DMS153 (cell line): ENCODE measurements at places on chromosomes 2 and 18.

- DNase-seq, result peak; percentile 53
These were observed 1.9 kb downstream of the CTLA4 start for GRCh38 chr2:203869223-203870042.

GRCh38 chr18:28040211-28040610, 136.7 kb downstream of the CDH2 start:
- DNase-seq, result no peak

GRCh38 chr2:190507135-190507534, 27.4 kb downstream of the NEMP2 start:
- DNase-seq, result peak; percentile 69

GRCh38 chr2:109201465-109202327, 72.7 kb downstream of the SH3RF3 start:
- DNase-seq, result no peak

- peak; percentile 2 for DNase-seq
These were observed 3.0 kb upstream of the OTX1 start for GRCh38 chr2:63047321-63048279.

- DNase-seq, result no peak
These were observed 270.0 kb downstream of the CTNNA2 start for GRCh38 chr2:79782576-79783452.

- peak; percentile 9 for DNase-seq
These were observed 3.2 kb upstream of the SERPINE2 start for GRCh38 chr2:224042191-224042696.

DNA sequence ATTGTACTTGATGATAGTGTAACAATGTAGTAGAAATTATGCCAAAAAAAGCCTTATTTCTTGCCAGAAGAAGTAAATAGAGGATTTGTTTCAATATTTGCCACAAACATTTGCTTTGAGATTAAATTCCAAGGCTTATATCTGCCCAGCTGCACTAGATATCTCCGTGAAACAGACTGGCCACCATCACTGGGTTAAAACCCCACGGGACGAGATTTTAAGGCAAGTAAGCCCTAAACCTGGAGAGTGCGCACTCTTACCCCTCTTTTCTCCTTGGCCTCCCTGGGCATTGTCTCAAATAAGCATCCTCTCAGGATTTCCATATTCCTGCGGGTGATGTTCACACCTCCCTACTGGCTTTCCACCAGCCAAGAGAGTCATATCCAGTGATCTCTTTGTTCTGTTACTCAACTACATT, 334.4 kb downstream of the AGPS start:
- DNase-seq, result no peak

GRCh38 chr2:42180300-42180699, 11.1 kb downstream of the EML4 start:
- no peak for DNase-seq

DNA sequence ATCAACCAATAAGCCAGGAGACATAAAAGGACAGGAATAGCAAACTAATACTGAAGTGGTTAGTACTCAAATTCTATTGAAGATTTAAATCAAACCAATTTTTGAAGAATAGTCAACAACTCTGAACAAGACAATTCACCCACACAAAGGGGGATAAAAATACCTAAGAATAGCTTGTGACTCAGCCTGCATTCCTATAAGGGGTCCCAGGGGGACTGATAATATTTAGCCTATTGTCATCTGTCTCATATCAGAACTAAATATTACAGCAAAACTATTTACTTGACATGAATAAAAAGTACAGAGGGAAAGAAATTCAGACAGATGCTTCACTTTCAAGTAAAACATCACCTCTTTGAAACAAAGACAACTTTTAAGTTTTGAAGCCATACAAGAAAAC, 7.7 kb downstream of the ITSN2 start:
- DNase-seq, result no peak

DNA sequence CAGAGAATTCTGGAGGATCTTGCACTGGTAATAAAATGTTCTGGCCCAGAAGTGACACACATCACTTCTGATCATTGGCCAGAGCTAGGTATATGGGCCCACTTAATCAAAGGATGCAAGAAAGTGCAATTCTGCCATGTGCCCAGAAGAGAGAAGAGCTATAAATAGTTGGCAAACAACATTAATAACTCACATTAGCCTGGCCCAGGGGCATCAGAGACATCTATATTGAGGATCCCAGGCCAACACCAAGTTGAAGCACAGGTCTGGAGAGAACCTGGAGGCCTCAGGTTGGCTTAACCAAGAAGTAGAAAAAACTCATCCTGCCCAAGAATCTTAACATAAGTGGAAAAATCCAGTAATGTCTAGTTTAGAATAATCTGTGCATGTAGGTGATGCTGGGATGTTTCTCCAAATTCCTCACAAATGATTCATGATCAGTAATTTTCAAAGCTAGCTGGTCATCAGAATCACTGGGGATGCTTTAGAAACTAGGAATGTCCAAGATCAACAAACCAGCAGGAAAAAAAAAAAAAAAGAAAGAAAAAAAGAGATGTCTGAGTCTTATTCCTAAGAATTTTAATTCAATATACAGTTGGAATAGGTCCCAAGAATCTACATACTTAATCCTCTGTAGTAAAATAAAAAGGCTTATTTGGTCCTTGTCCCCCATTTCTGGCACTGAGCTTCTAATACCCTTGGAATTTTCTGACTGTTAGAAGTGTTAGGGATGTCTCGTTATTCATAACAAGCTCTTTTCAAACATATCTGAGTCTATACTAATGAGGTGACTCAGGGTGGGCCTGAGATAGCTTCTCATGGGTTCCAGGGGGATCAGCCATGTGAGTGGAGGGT, 35.0 kb upstream of the EVA1A start:
- DNase-seq, result no peak

DNA sequence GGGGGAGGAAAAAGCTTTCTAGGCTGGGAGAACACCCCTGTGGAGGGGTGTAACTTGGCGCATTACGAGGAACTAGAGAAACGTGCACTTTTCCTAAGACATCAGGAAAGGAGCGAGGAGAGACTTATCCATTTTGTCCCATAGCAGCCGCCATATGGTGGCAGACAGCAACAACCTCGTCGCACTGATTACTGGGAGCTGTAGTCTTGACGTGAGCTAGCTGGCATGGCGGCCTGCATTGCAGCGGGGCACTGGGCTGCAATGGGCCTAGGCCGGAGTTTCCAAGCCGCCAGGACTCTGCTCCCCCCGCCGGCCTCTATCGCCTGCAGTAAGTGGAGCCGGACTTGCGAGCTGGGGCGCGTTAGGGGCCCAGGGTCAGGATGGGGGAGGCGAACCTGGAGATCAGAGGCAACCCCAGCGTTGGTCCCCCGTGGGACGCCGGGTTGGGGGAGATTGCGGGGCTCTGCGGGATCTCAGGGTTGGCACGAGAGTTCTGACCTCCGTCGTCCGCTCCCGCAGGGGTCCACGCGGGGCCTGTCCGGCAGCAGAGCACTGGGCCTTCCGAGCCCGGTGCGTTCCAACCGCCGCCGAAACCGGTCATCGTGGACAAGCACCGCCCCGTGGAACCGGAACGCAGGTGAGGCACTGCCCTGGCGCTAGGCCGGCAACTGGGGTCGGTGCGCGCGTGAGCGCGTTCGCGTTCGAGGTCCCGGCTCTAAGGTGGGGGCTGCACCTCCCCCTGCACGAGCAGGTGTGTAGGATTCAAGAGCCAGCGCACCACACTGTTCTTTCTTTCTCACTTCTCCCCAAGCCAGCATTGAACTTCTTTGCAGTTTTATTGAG, at the start of gene MRPL19:
Gene MRPL19, plus strand, starts transcription at position 201 of the 843 bp plus-strand sequence. Its CDS starts 25 bp downstream, at position 226.
- DNase-seq, result peak; percentile 66

DNA sequence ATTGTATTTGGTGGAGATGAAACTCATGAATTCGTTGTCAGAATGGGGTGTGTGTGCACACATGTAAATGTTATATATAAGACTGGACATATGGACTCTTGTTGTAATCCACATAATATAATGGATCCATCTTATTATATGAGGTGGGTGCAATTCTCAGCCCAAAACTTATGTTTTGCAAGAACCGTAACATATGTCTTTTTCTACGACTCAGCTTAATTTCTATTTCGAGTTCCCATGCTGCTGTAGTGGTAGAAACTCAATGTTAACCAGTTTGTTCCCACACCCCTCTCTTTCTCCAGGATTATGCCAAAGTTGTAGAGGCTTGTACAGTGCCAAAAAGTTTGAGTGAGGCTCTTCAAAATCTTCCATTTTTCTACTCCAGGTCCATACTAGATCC, 112.5 kb upstream of the SPOPL start:
- DNase-seq, result no peak

GRCh38 chr2:120246546-120247300, 5.9 kb upstream of the RALB start:
- peak; percentile 68 for DNase-seq

GRCh38 chr18:7754725-7755181, 187.6 kb downstream of the PTPRM start:
- DNase-seq, result no peak

DNA sequence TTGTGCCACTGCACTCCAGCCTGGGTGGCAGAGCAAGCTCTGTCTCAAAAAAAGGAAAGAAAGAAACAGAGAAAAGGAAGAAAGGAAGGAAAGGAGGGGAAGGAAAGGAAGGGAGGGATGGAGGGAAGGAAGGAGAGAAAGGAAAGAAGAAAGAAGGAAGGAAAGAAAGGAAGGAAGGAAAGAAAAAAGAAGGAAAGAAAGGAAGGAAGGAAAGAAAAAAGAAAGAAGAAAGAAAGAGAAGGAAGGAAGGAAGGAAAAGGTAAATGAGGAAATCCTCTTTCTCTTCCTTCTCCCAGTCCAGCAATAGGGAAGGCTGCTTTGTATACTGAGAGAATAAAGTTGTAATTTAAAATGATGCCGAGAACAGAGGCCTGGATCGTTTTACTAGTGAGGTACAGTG, 22.8 kb upstream of the ZNF407 start:
- no peak for DNase-seq

GRCh38 chr2:98009887-98010760, 14.4 kb upstream of the TMEM131 start:
- DNase-seq, result no peak

DNA sequence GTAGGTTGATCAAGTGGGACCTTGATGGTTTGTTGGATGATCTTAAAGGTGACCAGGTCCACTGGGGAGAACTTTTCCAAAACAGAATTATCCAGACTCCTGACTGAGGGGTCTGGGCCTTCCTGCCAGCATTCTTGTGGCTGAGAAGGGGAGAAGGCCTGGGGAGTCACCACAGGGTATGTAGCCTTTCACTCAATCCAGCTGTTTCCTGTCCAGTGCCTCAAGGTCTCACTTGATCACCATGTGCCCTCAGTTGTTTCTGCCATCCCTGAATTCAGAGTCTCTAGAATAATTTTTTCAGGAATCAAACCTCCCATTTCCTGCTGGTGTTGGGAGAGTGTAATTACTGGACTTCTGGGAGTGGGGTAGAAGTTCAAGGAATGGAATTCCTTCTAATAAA, 54.4 kb upstream of the TANC1 start:
- no peak for DNase-seq

- no peak for DNase-seq
These were observed 319.8 kb downstream of the ETAA1 start for GRCh38 chr2:67716895-67717396.

GRCh38 chr18:58535340-58536201, 93.3 kb downstream of the ALPK2 start:
- DNase-seq, result no peak

- no peak for DNase-seq
These were observed 103.4 kb upstream of the CAVIN2 start for GRCh38 chr2:191950132-191950874.
